T-helper 1 cell treated with Interleukin-12 subunit alpha and Interleukin-12 subunit beta and Interleukin-4 antibody, amounts not matched to agents 30 ng/mL and 1 ng/mL, for 36 hours (primary cell): ENCODE measurements at places on chromosomes 7 and 10. TPM values are rescaled to one million over a fixed set of nuclear protein-coding genes. Genes with fewer than 3 reads are reported as not detected.

The ZFAND4 gene
- 25.4 and 29.5 TPM in 2 replicates for total RNA-seq

The FAM25C gene
- not detected in 2 replicates for total RNA-seq

The SPDYE1 gene
- total RNA-seq = 0.12 TPM in 1 of 2 replicates, not detected in the other

The CXCL12 gene
- not detected in 2 replicates for total RNA-seq

The HMX2 gene
- not detected in 2 replicates for total RNA-seq

The HOXA3 gene
- not detected in 2 replicates for total RNA-seq

The PLEKHS1 gene
- total RNA-seq = 0.22 TPM in 2 replicates

The AKR1C1 gene
- 1.3 and 1.4 TPM in 2 replicates for total RNA-seq

The ZNF804B gene
- total RNA-seq = not detected in 2 replicates

The CUZD1 gene
- 3.0 and 3.4 TPM in 2 replicates for total RNA-seq

The SEC31B gene
- 260 and 267 TPM in 2 replicates for total RNA-seq

The MTG1 gene
- 51.7 and 56.0 TPM in 2 replicates for total RNA-seq

The MYL10 gene
- total RNA-seq = not detected in 2 replicates

The MOGAT3 gene
- total RNA-seq = not detected in 2 replicates

The TAS2R41 gene
- total RNA-seq = not detected in 2 replicates

The MMD2 gene
- not detected in 2 replicates for total RNA-seq

The NPY gene
- not detected in 2 replicates for total RNA-seq

The NODAL gene
- total RNA-seq = not detected in 2 replicates

The SP8 gene
- total RNA-seq = not detected in 2 replicates

The LEP gene
- total RNA-seq = not detected in 2 replicates

The OR2A5 gene
- total RNA-seq = not detected in 2 replicates

The DGKI gene
- 3.4 and 3.6 TPM in 2 replicates for total RNA-seq

The CRYGN gene
- not detected in 2 replicates for total RNA-seq

The INSYN2A gene
- total RNA-seq = not detected in 2 replicates

The HTR5A gene
- total RNA-seq = not detected in 2 replicates

The GALNT17 gene
- not detected in 2 replicates for total RNA-seq

The RGR gene
- total RNA-seq = not detected in 2 replicates

The PPP1R3A gene
- not detected in 2 replicates for total RNA-seq

The C10orf62 gene
- not detected in 2 replicates for total RNA-seq

The PILRA gene
- 11.7 and 11.8 TPM in 2 replicates for total RNA-seq

The LIPJ gene
- 0.10 TPM in 1 of 2 replicates, not detected in the other for total RNA-seq

The CLRN3 gene
- total RNA-seq = not detected in 2 replicates

The NPFFR1 gene
- not detected in 2 replicates for total RNA-seq

The STRIP2 gene
- 38.1 and 40.2 TPM in 2 replicates for total RNA-seq

The CNNM1 gene
- total RNA-seq = 0.07 and 0.29 TPM in 2 replicates

The PIK3AP1 gene
- 6.1 and 6.3 TPM in 2 replicates for total RNA-seq

The PPP1R3C gene
- total RNA-seq = 0.07 TPM in 1 of 2 replicates, not detected in the other

The WNT2 gene
- total RNA-seq = not detected in 2 replicates

The FAM25G gene
- total RNA-seq = not detected in 2 replicates

The KIF5B gene
- 72.1 and 72.4 TPM in 2 replicates for total RNA-seq

The ADRB1 gene
- total RNA-seq = 0.12 TPM in 1 of 2 replicates, not detected in the other

The UNCX gene
- not detected in 2 replicates for total RNA-seq

The SSC4D gene
- total RNA-seq = 0.17 and 0.44 TPM in 2 replicates

The CEP55 gene
- total RNA-seq = 47.8 and 49.4 TPM in 2 replicates

The RET gene
- 2.6 and 2.8 TPM in 2 replicates for total RNA-seq

The ZNF33B gene
- 23.3 and 25.9 TPM in 2 replicates for total RNA-seq

The SLC18A3 gene
- not detected in 2 replicates for total RNA-seq

The CYP2C8 gene
- 0.22 TPM in 1 of 2 replicates, not detected in the other for total RNA-seq

The LAMTOR4 gene
- 150 and 161 TPM in 2 replicates for total RNA-seq

The ZNF680 gene
- 9.4 and 9.6 TPM in 2 replicates for total RNA-seq

The BLNK gene
- not detected in 2 replicates for total RNA-seq

The MACC1 gene
- total RNA-seq = not detected in 2 replicates

The EEPD1 gene
- 14.4 and 18.5 TPM in 2 replicates for total RNA-seq

The PTEN gene
- total RNA-seq = 92.3 and 94.9 TPM in 2 replicates

The DDC gene
- total RNA-seq = not detected in 2 replicates

The RBP4 gene
- not detected in 2 replicates for total RNA-seq

The HECW1 gene
- total RNA-seq = not detected in 2 replicates
